ENCODE measurements at places on chromosomes 6 and 20. TPM values are rescaled to one million over a fixed set of nuclear protein-coding genes. Genes with fewer than 3 reads are reported as not detected.

DNA sequence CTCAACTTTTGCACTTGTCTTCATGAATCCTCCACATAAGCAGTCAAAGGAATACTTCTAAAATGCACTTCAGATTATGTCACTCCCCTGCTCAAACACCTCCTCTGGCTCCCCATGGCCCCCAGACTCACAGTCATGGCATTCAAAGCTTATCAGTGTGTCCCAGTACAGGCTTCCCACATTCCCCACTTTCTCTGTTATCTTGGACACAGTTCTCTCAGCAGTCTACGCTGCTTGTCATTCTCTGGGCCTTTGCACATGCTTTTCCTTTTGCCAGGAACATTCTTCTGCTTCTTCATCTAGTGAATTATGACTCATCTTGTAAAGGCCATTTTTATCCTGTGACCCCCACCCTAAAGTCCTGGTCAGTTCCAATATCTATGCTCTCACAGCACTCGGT is 31.8 kb downstream of the SLC13A3 start:
- H3K36me3 ChIP-seq, result no peaks in the 10 kb centered on the region
- no peak overlapping the region for H3K4me3 ChIP-seq
- H3K4me1 ChIP-seq, result no peaks in the 10 kb centered on the region
- no peak overlapping the region for H3K27ac ChIP-seq
- peaks cover 18% of the 10 kb centered on the region for H3K27me3 ChIP-seq
- no peak for DNase-seq

DNA sequence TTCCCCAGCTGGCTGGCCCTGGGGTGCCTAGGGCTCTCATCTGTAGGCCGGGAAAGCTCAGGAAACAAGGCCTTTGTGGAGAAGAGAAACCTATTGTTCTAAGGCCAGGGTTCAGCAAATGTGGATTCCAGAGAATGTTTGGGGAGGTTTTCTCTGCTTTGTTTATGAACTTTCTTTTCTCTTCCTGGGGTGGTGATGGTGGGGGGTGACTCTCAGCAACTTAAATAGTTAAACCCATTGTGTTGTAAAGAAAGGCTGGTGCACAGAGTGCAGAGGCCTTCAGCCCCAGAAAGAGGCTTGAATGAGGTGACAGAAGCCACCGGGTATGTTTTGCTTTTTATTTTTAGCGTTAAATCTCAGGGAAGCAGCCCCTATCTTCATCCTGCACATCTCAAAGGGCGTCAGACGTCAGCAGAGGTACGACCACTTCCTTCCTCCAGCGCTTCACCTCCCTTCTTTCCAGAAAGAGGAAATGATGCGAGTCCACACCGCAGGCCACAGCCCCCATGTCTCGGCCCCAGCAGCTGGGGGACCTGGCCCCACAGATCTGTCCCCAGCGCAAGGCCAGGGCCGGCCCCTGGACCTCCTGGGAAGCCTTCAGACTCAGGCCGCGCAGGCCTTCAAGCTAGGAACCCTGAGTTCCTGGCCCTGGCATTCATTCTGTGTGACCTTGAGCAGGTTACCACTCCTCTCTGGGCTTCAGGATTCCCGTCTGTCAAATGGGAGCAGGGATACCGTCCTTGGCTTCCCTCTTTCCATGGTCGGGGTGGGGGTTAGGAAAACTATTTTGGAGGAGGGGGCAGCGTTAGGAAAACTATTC is 605 bp upstream of the PPP1R16B start:
- no peak overlapping the region for H3K27ac ChIP-seq
- DNase-seq, result no peak
- peak overlapping the region; percentile 41 for H3K4me3 ChIP-seq
- no peaks in the 10 kb centered on the region for H3K4me1 ChIP-seq
- no peaks in the 10 kb centered on the region for H3K36me3 ChIP-seq
- peaks cover 3% of the 10 kb centered on the region for H3K27me3 ChIP-seq

FAM209B gene
- total RNA-seq, result not detected

SIRPA gene
- total RNA-seq, result 2.4 TPM

DNA sequence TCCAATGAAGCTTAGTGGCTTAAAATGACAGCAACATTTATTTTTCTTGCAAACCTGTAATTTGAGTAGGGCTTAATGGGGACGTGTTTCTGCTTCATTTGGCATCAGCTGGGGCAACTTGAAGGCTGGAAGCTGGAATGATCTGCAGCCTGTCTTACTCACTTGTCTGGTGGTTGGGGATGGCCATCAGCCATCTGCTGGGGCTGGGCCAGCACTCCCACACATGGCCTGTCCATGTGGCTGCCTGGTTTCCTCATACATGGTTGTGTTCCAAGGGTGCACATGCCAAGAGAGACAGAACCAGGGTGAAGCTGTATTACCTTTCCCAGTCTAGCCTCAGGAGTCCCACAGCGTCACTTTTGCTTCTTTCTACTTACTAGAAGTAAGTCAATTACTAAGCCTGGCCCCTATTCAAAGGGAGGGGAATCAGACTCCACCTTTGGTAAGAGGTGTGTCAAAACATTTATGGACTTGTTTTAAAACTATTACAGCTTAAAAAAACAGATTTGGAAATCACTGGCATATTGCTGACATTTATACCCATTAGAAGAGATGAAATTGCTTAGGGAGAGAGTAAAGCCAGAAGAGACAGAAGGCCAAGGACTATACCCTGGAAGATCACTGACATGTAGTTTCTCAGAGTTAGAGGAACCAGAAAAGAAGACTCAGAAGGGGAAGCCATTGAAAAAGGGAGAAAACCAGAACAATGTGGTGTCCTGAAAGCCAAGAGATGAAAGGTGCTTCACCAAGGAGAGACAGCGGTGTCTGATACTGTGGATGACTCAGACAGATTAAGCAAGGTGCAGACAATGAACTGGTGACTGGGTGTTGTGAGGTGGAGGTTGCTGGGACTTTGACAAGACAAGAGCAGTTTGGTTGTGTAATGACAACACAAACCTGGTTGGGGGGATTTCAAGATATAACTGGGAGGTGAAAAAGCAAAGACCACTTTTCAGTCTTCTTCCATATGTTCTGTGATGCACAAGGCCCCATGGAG is 345.2 kb downstream of the GJA1 start:
- H3K36me3 ChIP-seq, result no peaks in the 10 kb centered on the region
- no peaks in the 10 kb centered on the region for H3K27me3 ChIP-seq
- DNase-seq, result no peak

PRICKLE4 gene
- 1.6 TPM for total RNA-seq

- no peak overlapping the region for H3K27ac ChIP-seq
- no peaks in the 10 kb centered on the region for H3K4me1 ChIP-seq
- H3K27me3 ChIP-seq, result peaks cover 18% of the 10 kb centered on the region
- no peak for DNase-seq
- no peaks in the 10 kb centered on the region for H3K36me3 ChIP-seq
- no peak overlapping the region for H3K4me3 ChIP-seq
These were observed 286.5 kb upstream of the PRND start for GRCh38 chr20:4435225-4435624.

DNA sequence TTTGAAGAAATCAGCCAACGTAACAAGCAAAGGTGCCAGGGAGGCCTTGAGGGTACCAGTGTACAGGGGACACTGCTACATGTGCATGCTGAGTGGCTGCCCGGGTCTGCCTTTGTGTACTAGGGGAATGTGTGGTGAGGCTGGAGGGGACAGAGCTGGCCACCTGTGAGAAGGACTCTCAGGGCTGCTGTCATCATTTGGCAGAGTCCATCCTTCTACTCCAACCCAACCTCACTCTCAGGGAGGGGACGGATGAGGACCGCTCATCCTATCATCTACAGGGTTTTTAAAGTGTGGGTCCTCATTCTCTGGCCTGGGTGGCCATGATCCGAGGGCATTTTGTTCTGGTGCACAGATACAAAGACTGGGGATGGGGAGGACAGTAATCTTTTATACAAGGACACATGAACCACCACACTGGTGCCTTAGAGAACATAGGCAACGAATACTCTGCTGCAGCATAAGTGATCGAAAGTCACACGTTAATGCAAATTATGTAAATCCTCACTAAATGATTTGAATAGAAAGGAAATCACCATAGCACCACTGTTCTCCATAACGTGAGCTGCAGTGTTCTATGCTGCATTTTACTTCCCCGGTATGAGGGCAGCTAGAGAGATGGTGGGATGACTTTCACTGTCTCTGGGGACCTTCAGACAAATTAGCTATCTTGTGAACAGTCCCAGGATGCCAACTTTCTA is 181.4 kb downstream of the GMPR start:
- H3K4me1 ChIP-seq, result peaks cover 21% of the 10 kb centered on the region
- DNase-seq, result no peak
- no peak overlapping the region for H3K4me3 ChIP-seq
- H3K27me3 ChIP-seq, result no peaks in the 10 kb centered on the region

- H3K27me3 ChIP-seq, result no peaks in the 10 kb centered on the region
- no peak overlapping the region for H3K27ac ChIP-seq
- no peak for DNase-seq
- H3K4me1 ChIP-seq, result no peaks in the 10 kb centered on the region
These were observed 152.6 kb upstream of the EXOC2 start for GRCh38 chr6:845566-845965.

GRCh38 chr20:1377341-1377871 is 15.4 kb downstream of the FKBP1A start:
- H3K27me3 ChIP-seq, result no peaks in the 10 kb centered on the region
- DNase-seq, result no peak
- peaks cover 80% of the 10 kb centered on the region for H3K4me1 ChIP-seq

- no peaks in the 10 kb centered on the region for H3K27me3 ChIP-seq
- H3K4me1 ChIP-seq, result no peaks in the 10 kb centered on the region
- DNase-seq, result no peak
- H3K36me3 ChIP-seq, result no peaks in the 10 kb centered on the region
These were observed 168.0 kb upstream of the NOX3 start for GRCh38 chr6:155623450-155624178.

ZSCAN23 gene
- total RNA-seq, result 1.6 TPM

MUCL3 gene
- total RNA-seq, result not detected

- H3K4me3 ChIP-seq, result no peak overlapping the region
- H3K36me3 ChIP-seq, result no peaks in the 10 kb centered on the region
- H3K4me1 ChIP-seq, result 0 out of 2 replicates have a peak, but pooled peaks cover 5% of the 10 kb centered on the region
These were observed 38.0 kb downstream of the FOXP4 start for GRCh38 chr6:41584205-41584604.

DNA sequence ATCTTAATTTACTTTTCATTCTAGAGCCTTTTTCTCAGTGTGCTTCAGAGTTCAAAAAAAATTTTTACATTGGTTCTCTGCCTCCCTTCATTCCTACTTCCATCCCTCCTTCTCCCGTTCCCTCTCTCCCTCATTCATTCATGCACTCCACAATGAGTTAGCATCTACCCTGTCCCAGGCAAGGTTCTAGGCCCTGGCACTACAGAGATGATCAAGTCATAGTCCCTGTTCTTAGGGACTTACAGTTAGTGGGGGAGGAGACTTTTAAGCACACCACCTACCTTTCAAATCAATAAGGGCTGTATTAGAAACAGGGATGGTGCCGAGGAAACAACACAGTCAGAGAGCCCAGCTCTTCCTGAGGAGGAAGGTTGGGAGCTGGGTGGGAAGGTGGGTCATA is 40.3 kb downstream of the MAP3K5 start:
- H3K36me3 ChIP-seq, result no peaks in the 10 kb centered on the region
- DNase-seq, result no peak
- no peaks in the 10 kb centered on the region for H3K4me1 ChIP-seq
- H3K27me3 ChIP-seq, result no peaks in the 10 kb centered on the region
- H3K27ac ChIP-seq, result no peak overlapping the region

DNA sequence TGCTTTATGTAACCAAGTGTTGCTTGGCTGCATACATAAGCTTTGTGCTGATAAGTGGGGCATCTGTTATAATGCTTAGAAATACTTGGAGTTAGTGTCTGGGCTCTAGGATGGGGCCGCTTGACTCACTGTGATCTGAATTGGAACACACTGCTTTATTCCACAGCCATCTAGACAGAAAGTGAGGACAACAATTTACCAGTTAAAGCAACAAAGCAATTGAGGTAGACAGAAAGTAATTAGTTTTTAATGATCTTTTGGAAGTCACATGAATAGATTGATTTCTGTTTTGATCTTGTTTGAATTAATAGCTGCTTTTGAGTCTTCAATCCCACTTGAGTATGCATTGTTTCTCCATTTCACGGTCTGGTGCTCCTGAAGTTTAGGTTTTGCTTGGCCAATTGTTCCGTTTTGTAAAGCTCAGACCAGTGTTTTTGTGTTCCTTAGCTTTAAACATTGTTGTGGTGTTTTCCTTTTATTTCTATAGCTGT is 157.5 kb downstream of the TRMT11 start:
- no peaks in the 10 kb centered on the region for H3K27me3 ChIP-seq
- H3K4me1 ChIP-seq, result no peaks in the 10 kb centered on the region
- no peaks in the 10 kb centered on the region for H3K36me3 ChIP-seq
- no peak overlapping the region for H3K27ac ChIP-seq

DNA sequence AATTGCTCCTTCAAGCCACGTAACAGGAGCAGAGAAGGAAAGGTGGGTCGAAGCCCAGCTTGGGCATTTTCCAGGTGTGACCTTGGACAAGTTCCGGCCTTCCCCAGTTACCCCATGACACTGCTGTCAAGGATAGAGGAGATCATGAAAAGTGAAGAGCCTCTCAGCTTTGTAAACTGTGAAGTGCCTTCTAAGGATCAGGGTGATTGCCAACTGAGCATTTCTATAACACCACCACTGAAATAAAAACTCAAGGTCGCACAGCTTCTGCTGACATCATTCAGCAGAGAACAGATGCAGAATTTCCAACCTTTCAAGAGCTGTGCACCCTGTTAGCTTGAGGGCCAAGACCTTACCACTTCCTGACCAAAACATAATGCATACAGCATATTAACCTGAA is 24.0 kb upstream of the ZMYND8 start:
- H3K4me1 ChIP-seq, result peaks cover 34% of the 10 kb centered on the region
- H3K27me3 ChIP-seq, result no peaks in the 10 kb centered on the region
- DNase-seq, result no peak
- no peak overlapping the region for H3K4me3 ChIP-seq
- H3K36me3 ChIP-seq, result no peaks in the 10 kb centered on the region

GRCh38 chr6:62146954-62147853 is 138.8 kb downstream of the KHDRBS2 start:
- H3K27me3 ChIP-seq, result no peaks in the 10 kb centered on the region
- no peak overlapping the region for H3K27ac ChIP-seq
- H3K4me1 ChIP-seq, result no peaks in the 10 kb centered on the region

DNA sequence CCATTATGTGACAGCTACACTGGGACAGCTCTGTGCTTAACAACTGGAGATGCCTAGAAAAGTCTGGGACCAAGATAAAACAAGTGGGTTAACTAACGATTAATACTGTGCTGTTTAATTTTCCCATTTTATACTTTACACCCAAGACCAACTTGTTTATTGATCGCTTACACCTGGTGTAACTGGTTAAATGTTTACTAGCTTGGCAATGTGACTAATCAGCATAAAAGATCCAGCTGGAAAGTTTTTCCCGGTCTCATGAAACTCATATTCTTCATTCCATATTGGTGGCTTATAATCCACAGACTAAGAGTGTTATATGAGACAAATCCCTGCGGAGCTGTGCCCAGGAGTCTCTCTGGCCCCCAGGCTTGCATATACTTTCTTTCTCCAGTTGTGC is 101.7 kb upstream of the GJE1 start:
- DNase-seq, result no peak
- peak overlapping the region; percentile 6 for H3K4me3 ChIP-seq
- H3K4me1 ChIP-seq, result peaks cover 13% of the 10 kb centered on the region
- H3K36me3 ChIP-seq, result no peaks in the 10 kb centered on the region
- peak overlapping the region; percentile 24 for H3K27ac ChIP-seq
